ENCODE measurements at places on chromosomes 6 and 20.

DNA sequence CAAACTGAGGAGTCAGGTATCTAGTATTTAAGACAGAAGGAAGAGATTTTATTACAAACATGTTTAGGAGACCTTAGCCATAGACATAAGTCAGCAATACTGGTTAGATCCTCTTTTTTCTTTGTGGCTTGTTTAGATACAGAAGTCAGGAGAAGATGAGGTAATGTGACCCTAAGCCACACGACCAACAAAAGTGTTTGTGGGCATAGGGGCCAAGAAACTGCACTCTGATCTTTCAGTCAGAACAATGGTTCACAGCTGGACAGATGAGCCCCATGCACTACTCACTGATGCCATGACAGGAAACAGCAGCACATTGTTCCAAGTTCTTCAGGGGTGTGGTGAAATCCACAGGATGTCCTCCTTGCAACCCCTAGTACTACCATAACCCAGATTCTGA, 238.5 kb upstream of the RAB32 start:
- no peak for DNase-seq

DNA sequence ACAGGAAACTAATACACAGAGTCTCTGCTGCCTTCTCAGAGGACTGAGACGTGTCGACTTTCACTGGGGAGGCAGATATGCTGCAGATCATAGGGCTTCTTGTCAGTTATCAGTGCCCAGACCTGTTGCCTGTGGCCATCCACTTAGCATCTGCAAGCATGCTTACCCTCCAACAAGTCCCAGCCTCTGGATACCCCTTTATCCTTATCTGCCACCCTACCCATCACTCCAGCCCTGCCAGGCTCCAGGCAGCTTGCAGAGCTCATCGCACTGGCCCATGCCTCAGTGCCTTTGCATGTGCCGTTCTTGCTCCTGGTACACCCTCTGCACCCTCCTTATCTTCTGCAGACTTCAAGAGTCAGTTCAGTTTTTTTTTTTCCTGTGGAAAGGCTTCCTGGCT, 119.2 kb downstream of the TOX2 start:
- DNase-seq = no peak

DNA sequence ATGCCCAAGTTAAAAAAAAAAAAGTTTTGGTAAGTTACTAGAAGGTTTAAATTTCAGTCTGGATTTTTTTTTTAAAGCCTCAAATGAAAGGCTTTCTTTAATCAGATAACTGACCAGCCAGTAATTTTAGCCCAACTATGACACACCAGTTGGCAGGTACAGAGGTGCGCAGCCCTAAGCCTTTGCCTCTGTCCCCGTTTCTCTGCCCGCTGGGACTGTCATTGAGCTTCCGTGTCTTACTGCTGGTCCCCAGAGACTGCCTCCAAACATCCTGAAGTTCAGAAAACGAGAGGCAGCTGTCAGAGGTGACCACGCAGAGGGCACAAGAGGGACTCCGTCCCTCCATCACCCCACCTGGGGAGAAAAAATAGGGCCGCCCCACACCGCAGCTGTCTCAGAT, 118.2 kb downstream of the RPS12 start:
- no peak for DNase-seq

DNA sequence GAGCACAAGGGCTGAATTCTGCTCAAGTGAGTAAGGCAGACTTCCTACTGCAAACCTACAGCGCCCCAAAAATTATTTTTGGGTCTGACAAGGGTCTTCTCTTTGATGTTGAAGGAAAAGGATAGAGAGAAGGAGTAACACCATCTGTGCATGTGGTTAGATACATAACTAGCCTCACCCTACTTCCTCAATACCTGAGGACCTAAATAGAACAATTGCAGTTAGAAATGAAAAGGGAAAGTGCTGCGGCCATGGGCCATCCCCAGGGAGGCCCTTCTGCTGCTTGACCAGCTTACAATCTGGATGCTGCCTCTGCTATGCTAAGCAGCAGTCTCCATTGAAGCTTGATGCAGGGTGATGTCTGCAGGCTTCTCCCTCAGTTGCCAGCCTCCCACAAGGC, 63.2 kb upstream of the ARMH2 start:
- DNase-seq = no peak

DNA sequence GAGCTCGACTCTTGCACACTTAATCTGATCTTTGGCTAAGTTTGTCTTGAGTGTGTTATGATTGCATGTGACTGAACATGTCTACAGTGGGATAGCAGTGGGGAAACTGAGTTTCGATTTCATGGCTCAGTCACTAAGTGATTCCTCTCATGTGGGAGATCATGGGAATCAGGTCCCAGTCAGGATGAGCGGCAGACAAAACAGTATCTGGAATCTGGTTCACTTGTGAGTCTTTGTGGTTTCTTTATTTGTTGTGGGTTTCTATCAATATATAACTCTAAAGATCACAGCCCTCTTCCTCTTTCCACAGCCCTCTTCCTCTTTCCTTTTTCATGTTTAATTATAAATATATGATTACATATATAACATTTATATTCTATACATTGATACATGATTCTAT, 4.0 kb downstream of the RPP21 start:
- no peak for DNase-seq

GRCh38 chr20:44080646-44081267, 106.2 kb downstream of the JPH2 start:
- peak; percentile 84 for DNase-seq

DNA sequence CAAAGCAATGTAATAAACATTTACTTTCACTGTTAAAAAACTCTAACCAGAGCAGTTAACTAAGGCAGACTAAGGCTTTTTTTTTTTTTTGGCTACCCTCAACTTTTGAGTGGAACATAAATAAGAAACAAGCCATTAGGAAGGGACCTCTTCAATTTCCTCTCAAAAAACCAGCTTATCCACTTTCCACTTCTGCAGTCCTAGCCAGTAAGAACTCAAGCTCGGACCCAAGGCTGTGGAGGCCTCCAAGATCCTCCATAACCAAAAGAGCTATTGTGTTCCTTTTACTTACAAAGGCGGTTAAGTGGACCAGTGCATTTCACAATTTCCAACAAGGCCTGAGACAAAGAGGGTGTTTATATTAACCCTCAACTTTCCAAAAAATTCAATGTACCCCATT, 5.3 kb downstream of the KCNK5 start:
- DNase-seq = no peak

GRCh38 chr6:121867095-121867494, 431.6 kb downstream of the GJA1 start:
- no peak for DNase-seq

GRCh38 chr6:33927616-33928015, 123.8 kb upstream of the MLN start:
- DNase-seq = no peak

DNA sequence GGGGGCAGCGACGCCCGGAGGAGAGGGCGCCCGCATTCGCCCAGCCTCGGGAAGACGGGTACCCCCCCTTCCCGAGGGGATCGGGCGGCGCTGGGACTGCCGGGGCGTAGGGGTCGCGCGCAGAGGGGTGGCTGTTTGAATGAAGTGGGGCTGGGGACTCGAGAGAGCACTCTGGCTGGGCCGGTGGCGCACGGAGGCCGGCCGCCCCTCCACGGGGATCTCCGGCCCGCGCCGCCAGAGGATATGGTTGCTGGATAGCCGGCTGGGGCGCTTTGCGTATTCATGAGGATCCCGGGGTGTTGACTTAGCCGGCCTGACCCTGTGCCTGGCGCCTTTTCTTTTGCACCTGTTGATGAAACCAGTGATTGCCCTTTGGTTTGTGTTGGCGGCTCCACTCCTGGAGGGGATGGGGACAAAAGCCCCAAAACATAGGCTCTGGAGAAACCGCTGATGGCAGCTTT, 469 bp downstream of the SYNJ2 start:
- DNase-seq = peak; percentile 58

DNA sequence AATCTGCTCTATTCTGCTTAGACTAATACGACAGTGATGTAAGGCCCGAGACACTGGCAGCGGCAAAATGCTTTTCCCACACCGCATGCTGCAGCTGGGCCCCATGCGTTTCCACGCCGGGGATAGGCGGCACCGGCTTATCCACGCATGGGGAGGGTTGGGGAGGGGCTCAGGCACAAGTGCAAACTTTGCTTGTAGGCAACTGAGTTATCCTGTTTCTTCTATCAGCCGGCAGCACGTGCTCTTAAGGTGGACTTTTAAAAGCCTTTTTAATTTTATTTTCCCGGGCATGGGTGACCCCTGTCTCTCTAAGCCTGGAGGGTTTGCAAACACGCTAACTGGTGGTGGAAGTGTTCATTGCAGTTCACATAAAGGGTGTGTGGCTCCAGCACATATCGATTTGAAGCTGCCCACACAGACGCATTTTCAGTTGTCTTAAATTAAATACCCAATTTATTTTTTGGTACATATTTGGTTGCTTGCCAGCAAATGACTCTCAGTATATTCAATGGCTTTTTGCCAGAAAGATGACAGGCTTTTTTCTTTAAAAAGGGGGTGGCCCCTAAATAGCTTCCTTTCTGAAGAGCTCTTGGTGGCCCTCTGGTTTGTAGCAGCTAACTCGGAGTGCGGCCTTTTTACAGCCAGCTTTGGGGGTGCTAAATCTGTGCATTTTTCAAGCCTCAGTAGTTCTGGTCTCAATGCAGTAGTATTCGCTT, 561.8 kb upstream of the AGPAT4 start:
- DNase-seq = no peak

DNA sequence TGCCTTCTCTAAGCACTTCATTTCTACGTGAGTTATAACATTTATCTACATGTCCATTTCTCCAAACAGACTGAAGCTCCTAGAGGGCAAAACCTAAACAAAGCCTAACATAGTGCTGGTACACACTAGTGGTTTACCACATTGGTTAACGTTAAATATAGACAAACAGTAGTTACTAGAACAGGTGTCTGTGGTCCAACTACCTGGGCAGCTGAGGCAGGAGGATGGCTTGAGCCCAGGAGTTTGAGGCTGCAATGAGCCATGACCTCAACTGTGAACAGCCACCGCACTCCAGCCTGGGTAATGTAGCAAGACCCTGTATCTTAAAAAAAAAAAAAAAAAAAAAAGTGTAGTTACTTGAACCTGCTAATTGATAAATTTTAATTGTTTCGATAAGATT, 26.5 kb downstream of the PTPRK start:
- DNase-seq = no peak

- DNase-seq = no peak
Observed at GRCh38 chr20:11047559-11047958, 373.8 kb upstream of the JAG1 start.

GRCh38 chr20:64131406-64131805, 24.0 kb upstream of the NPBWR2 start:
- DNase-seq = no peak

GRCh38 chr20:52305858-52306257, 114.3 kb upstream of the ZFP64 start:
- peak; percentile 38 for DNase-seq

- DNase-seq = no peak
Observed at GRCh38 chr6:27977387-27977786, 20.3 kb downstream of the OR2B6 start.

DNA sequence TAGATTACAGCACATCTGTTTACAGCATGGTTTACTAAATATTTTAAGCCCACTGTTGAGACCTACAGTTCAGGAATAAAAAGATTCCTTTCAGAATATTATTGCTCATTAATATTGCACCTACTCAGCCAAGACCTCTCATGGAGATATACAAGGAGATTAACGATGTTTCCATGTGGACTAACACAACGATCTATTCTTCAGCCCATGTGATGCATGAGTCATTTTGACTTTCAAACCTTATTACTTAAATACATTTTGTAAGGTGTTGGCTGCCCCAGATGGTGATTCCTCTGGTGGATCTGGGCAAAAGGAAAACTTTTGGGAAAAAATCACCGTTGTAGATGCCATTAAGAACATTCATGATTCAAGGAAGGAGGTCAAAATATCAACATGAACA, 48.0 kb upstream of the SDHAF4 start:
- DNase-seq = no peak

All from activated T-cell treated with anti-CD3 and anti-CD28 coated beads, Interleukin-2, amount 50 U/mL, for 48 hours (primary cell).